ENCODE measurements at places on chromosomes 4 and X.

DNA sequence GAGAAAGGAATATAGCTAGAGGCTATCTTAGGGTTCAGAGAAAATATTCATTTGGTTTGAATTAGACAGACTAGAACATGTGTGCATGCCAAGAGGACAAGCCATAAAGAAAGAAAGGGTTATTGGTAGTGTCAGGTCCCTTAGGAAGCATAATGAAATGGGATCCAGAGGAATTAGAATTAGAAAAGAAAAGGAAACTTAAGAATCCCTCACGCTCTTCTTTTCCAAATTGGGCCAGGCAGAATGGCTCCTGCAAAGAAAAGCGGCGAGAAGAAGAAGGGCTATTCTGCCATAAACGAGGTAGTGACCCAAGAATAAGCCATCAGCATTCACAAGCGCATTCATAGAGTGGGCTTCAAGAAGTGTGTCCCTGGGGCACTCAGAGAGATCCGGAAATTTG lies 4.9 kb upstream of the ABCG2 start:
- no peak for DNase-seq

DNA sequence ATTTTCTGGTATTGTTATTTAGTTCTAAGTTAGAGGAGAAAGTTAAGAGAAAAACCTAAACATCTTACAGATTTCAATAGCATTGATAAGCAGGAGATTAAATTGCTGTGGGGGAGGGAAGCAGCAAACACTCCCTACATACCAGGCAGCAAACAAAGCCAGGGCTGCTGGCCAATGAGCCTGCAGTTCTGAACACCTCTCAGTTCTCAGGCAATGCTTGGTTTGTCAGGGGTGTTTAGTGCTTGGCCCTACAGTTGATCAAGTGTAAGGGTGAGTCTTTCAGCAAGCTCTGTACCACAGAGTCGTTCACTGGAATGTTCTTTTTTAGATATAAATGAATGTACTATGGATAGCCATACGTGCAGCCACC lies 38.6 kb downstream of the EGFL6 start:
- DNase-seq = no peak

DNA sequence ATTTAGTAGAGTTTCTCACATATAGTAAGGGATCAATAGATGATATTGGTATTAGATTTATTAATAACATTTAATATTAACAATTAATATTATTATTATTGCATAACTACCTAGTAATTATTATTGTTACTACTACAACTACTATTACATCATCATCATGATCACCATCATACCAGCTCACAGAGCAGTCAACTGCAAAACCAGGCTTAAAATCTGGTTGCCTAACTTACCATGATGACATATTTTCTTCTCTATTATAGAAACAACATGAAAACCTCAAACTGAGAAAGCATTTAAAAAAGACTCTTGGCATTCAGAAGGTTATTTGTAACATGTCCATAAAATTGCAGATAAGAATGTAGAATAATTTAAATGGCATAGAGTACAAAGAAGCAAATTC lies 247.0 kb upstream of the TTC29 start:
- DNase-seq = peak; percentile 40

GRCh38 chr4:107129076-107129475 lies 93.0 kb upstream of the DKK2 start:
- no peak for DNase-seq

DNA sequence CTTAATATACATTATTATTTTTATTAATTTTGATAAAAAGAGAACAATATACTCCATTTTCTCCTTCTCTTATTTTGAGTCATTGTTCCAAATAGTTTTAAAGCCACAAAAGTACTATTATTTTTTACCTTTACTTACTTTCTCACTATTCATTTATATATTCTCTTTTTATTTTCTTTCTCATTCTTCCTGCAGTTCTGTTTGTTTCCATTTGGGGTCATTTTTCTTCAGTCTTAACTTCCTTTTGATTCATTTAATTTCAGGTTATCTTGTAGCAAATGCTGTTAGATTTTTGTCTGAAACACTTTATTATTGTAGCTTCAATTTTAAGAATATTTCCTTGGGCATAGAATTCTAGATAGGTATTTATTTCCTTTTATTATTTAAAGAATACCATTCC lies 438.6 kb upstream of the EPHA5 start:
- no peak for DNase-seq

GRCh38 chr4:68748181-68748991 lies 67.4 kb upstream of the UGT2B10 start:
- DNase-seq = peak; percentile 1

DNA sequence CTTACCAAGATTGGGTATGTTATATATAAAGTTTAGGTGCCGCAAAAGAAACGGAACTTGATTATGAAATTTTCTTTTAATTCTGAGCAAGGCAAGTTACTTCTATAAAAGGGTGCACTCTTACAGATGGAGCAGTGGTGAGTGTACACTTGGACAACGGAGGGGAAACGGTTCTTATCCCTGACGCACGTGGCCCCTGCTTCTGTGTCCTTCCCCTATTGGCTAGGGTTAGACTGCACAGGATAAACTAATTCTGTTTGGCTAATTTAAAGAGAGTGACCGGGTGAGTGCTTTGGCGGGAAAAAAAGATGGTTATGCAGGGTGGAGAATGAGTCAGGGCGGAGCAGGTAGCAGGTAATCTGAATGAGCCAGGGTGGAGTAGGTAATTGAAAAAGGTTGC lies 149.5 kb downstream of the GC start:
- DNase-seq = no peak

DNA sequence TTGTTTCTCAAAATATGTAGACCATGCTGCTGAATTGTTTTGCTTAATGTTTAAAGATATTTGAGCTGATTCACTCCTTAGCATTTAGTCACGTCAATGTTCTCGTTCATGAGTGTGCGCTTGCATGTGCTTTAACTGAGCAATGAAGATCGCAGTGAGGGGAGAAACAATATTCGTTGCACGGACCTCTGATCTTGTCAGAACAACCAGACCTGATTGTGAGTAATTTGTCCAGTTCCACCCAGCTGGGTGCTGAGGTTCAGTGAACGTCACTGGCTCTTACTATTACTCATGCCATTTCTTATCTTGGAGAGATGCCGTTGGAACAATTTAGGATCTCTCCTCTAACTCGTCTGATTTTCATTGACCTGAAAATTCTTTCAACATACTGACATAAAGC lies 15.0 kb upstream of the PRKX start:
- no peak for DNase-seq

Data from fibroblast of skin of scalp (primary cell).